ENCODE measurements at places on chromosomes 3 and 15.

DNA sequence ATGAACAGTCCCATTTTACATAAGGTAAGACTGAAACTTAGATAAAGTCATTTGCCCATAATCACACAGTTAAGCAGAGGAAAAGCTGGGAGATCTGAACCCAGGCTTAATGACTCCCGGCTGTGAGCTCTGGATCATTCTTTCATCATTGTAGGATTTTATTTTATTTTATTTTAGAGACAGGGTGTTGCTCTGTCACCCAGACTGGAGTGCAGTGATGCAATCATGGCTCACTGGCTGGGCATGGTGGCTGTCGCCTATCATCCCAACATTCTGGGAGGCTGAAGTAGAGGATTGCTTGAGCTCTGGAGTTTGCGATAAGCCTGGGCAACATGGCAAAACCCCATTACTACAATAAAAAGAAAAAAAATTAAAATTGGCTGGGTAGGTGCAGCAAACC, 31.2 kb upstream of the RAF1 start:
- no peak for DNase-seq

DNA sequence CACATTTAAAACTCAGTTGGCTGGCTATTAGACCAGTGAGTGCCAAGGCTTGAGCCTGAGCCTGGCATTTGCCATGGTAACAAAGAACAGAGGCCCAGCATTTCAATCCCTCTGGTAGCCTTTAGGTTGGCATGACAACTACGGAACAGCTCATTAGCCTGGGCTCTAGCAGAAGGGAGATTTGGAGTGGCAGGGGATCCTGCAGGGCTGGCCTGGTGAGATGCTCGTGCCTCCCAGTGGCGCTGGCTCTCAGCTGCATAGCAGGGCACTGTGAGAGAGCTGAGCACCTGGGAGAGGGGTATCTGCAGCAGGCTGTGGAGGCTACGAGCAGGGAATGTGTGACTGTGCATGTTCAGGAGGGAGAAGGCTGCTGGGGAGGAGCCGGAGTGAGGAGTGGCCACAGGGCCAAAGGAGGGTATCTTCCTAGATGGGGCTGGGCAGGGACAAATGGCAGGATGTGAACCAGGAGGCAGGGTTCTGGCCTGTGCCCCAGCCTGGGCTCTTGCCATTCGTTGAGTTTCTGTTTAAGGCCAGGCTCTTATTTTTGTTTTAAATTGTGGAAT, 5.6 kb upstream of the ABTB1 start:
- DNase-seq, result no peak

- DNase-seq, result peak; percentile 37
Measured at GRCh38 chr15:101526442-101526841, 36.9 kb upstream of the PCSK6 start.

- peak; percentile 16 for DNase-seq
Measured at GRCh38 chr15:89908226-89908625, 4.5 kb downstream of the ARPIN start.

DNA sequence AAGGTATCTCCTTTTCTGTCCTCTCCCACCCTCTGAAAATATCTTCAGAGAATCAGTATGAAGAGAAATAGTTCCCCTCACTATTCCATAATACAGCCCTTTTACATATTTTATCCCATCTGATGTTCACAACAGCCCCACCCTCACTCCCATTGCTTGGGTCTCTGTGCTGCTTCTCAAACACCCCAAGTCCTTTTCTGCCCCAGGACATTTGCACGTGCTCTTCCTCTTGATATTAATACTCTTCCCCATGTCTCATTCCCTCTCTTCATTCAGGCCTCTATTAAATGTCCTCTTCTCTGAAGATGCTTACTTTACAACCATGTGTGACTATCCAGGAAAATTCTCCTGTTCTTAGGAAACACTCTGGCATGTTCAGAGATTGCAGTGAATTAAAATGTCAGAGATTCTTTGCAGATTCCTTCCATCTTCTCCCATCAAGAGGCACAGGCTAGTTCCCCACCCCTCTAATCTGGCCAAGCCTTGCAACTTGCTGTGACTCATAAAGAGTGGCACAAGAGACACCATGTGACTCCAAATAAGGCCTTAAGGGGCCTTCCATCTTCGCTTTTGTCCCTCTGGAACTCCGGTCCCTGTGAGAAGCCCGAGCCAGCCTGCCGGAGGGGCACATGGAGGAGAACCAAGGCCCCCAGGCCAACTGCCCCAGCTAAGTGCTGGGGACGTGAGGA, 128.5 kb downstream of the CHSY1 start:
- peak; percentile 64 for DNase-seq

DNA sequence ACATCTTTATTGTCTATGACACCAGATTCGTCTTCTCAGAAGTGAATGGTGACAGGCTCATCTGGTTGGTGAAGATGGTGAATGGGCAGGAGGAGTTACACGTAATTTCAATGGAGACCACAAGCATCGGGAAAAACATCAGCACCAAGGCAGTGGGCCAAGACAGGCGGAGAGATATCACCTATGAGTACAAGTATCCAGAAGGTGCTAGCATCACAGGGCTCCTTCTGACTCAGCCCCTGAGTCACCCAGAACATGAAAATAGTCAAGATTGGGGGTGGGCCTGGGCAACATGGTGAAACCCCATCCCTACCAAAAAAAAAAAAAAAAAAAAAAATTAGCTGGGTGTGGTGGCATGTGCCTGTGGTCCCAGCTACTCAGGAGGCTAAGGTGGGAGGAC, 32.6 kb downstream of the TGM4 start:
- no peak for DNase-seq

Measured in ELF-1 (cell line).